Stimulated activated CD4-positive, alpha-beta T cell treated with anti-CD3 and anti-CD28 coated beads, Interleukin-15, amount 100 ng/mL, for 1 hour (primary cell): ENCODE measurements at places on chromosomes 6 and 20.

DNA sequence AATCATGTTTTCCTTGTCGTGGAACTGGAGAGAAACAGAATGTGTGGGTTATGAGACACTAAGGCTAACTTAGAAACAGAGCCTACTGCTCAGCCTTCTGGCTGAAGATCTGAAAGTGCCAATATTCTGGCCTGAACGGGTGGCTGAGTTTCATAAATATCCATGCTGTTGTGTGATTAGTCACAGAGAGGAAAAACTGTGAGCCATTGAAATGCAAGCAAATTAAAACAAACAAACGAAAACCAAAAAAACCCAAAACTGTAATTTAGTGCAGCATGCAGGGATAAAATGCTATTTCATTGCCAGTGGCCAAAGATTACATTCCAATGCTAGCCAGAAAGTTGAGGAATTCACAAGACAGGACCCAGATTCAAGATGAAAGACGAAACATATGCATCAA, 315.1 kb downstream of the UBE3D start:
- DNase-seq, result no peak

DNA sequence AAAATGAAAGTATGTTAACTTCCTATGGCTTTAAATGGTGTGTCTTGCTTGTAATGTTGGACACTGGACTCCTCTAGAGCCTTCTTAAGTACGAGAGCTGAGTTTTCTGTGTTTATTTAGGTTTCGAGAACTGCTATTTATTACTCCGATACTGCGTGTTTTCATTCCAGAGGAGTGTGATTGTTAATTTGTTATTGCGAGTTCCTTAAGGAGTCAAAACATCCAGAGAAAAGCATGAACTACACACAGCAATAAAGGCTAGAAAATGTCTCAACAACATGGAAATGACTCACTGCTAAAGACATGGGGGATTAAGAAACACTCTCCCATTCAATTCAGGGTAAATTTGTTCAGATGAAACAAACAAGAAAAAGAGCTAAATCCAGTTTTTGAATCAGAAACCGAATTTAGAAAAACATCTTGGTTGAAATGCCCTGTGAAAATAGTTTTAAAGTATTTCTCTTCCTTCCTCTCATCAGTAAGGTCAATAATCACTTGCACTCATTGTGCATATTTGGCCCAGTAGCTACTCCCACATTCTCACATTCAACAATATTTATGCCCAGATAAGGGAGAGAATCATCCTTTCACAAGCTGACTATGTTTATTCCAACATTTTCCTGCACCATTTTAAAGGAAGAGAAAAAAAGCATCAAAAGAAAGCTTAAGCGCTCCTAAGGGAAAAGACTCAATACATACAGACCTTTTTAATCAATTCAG, 36.0 kb downstream of the ATXN1 start:
- DNase-seq, result no peak

DNA sequence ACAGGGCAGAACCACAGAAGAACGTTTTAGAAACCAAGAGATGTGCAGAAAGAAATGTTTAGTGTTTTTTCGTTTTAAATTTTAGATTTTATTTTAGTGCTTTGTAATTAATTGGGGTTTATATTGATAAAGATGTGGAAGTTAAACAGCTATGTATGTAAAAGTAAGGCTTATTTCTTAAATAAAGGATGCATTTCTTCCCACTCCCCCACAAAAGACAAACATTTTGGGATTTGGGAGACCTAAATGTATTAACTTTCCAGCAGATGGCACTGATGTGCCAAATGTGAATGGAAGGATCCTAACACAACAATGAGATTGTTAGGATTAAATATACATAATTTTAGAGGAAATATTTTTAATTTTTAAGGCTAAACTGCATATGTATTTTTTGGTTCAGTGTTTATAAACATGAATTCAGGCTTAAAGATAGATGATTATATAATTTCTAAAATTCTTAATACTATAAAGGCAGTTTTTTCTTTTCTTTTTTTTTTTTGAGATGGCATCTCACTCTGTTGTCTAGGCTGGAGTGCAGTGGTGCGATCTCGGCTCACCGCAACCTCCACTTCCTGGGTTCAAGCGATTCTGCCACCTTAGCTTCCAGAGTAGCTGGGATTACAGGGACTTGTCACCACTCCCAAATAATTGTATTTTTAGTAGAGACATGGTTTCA, 12.0 kb downstream of the PFDN4 start:
- DNase-seq, result no peak

DNA sequence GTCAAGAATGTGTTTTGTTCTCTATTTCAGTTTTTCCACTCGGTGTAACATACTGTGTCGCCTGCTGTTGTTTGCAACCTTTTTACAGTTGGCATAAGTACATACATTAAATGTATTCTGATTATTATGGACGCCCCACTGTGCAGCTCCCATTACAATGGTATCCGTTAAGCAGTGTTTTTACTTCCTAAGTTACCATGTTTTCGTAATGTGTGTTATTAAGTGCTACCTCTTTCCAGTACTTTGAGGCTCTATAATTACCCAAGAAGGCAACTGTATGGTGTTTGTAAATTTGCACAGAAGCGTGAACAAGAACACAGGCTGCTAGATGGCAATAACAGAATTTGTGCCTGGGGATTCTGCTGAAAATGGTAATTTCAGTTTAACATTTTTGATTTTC, 568.0 kb upstream of the MARCKS start:
- no peak for DNase-seq

- DNase-seq, result no peak
Observed at GRCh38 chr6:11430036-11430435, 107.5 kb upstream of the TMEM170B start.

GRCh38 chr20:62048346-62048761, 17.3 kb downstream of the TAF4 start:
- DNase-seq, result no peak

DNA sequence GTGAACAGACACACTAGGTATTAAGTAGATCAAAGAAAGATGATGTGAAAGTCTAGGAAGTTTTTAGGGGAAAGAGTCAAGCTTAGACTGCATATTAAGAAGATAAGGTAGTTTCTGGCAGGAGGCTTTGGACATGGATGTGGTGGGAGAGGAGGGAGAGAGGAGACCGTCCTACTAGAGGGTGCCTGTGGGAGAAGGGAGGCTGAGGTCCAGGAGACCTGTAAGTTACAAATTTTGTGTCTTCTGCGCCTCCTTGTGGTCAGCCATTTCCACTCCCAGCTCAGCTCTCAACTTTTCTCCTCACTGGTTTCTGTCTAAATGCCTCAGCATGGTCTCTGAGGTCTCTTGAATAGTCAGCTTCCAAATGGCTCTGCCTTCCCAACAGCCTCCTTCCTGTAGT, 193.5 kb downstream of the UNC5CL start:
- DNase-seq, result no peak

DNA sequence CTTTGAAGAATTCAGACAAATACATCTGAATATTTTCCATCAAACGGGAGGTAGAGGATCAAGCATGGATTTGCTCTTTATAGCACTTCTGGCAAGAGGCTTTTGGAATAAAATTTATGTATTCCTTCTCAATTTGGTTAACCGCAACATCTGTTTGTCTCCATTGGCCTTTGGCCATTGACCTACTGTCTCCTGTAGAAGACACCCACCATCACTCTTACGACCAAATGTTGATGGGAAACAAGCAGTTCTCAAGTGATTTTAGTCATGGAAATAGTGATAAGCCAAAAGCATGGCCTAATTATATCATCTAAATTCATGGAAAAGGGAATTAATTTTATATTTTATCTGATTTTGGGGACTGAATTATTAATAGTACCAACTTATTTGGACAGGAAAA, 591.9 kb downstream of the CD109 start:
- no peak for DNase-seq

GRCh38 chr6:169979873-169980432, 228.5 kb downstream of the ERMARD start:
- DNase-seq, result no peak

GRCh38 chr6:142884214-142885035, 60.6 kb downstream of the HIVEP2 start:
- DNase-seq, result no peak

- DNase-seq, result no peak
Observed at GRCh38 chr6:109877028-109878004, 100.8 kb upstream of the GPR6 start.

DNA sequence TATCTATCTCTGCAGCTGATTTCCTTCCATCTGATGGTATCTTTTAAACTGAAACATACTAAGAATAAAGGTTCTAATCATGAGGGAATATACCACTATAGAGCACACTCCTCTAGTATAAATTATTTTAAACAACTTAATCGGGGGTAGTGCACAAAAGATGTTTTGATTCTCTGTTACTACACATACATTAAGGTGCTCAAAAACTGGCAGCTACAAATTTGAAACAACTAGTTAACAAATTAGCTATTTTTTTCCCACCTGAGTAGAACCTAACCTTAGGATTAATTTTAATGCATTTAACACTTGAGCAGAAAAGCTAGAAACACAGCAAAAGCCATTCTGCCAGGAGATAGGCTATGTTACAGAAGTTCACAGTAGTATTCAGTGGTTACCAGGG, 23.0 kb downstream of the CCNC start:
- no peak for DNase-seq

DNA sequence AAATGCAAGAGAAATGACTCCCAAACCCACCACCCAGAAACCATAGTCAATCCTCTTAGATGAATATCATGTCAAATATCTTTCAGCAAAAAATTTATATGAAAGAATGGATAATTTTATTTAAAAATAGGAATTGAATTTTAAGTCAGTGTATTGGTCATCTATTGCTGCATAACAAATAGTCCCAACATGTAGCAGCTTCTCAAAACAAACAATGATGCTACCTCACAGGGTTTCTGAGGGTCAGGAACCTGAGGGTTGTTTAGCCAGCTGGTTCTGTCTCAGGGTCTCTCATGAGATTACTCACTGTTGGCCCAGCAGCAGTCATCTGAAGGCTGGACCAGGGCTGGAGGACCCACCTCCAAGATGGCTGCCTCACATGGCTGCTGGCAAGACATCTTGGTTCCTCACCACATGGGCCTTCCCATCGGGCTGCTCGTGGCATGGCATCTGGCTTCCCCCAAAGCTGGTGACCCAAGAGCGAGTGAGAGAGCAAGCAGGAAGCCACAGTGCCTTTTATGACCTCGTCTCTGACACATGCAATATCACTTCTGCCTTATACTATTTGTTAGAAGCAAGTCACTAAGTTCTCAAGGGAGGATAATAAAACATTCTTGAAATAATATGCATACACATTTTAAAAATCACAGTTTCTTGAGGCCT, 36.3 kb downstream of the BANF2 start:
- DNase-seq, result no peak

GRCh38 chr6:124960757-124961463, 1.3 kb upstream of the RNF217 start:
- DNase-seq, result no peak

GRCh38 chr20:10763112-10763511, 89.3 kb upstream of the JAG1 start:
- no peak for DNase-seq

DNA sequence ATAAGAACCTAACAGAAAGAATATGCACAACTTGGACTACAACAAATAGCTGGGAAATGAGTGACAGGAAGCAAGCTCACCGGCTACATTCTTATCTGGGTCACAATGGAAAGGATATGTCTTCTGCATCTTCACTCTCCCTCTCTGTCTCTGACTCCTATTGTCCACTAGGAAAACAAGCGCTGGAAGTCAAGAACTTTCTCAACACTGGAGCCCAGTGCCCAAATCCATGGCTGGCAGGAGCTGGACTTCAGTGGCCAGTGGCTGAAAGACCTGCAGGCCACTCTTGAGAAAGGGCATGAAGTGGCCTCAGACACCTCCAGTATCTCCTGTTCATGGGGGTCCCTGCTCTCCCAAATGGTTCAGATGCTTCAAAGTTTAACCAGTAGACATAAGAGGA, 62.0 kb downstream of the FAM50B start:
- DNase-seq, result no peak

DNA sequence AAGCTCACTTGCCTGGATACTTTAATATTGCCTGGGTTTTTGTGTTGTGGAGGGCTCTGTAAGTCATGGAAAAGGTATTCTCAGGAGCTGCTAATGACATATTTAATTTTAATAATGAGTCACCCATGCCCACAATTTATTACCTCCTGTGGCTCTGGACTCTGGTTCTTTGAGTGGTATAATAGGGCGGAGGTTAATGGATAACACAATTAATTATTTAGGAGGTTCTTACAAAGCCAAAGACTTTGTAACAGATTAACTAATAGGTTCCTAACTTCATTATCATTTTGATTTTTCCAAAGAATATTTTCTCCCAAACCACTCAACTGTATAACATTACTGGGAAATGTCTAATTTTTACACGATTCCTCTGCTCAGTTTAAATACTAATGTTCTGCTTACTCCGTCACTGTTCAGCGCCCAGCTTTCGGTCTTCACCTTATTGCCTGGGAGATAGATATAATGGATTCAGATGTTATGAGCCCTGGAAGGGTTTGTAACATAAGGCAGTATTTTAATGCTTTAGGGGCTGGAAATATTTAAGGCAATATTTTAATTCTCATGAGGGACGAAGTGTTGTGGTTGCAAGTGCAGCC, 29.4 kb downstream of the PHACTR3 start:
- no peak for DNase-seq

DNA sequence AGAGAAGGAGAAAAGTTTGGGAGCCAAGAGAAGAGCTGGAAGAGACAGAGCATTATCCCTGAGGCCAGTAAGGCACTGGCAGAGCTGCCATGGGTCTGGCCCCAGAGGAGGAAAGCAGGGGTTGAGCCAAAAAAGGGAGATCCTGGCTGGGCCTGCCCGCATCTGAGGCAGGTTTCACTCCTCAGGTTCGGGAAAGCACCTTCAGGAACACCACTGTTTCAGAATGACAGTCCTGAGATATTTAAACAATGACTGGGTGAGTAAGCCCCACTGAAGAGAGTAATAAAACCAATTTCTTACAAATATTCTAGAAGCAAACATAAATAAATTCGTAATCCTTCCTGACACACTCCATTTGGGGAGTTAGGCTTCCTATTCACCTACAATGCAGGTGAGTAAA, 152.2 kb downstream of the BACH2 start:
- no peak for DNase-seq

DNA sequence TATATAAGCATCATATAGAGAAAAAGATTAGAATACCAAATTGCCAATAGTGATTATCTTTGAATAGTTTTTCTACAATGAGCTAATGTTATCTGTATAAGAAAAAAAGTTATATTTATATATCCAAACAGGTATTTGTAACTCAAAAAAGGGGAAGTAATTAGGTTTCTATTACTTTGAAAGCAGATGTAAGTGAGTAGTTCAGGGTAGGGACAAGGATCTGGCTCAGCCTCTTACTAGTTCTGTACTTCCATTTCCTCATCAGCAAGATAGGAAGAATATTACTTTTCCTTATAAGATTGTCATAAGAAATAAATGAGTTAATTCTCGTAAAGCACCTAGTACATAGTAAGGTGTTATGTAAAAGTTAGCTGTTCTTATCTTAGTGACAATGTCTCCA, 32.2 kb downstream of the AHI1 start:
- DNase-seq, result no peak

DNA sequence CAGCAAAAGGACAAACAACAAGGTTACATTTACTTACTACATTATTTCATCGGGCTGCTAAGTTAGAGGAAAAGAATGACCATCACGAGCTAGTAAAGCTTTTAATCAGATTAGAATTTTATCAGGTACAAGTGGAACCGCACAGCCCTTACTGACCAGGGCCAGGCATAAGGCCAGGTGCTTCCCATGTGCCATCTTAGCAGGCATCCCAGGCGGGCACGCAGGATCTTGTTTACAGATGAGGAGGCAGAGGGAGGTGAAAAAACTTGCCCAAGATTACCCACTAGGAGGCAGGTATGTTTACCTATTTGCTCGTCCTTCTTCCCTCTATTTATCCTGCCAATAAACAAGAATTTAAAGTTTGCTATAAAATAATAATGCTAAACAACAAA, 10.7 kb downstream of the EZR start:
- DNase-seq, result no peak
